ENCODE measurements at places on chromosomes 1 and 21. TPM values are rescaled to one million over a fixed set of nuclear protein-coding genes. Genes with fewer than 3 reads are reported as not detected.

The TMEM61 gene
- not detected for total RNA-seq

The PLA2G2D gene
- total RNA-seq: not detected

The CHI3L1 gene
- total RNA-seq: 0.95 TPM

The C2CD2 gene
- total RNA-seq: 15.3 TPM

The EPHA2 gene
- total RNA-seq: 40.9 TPM

The MROH7 gene
- 0.34 TPM for total RNA-seq

The MX2 gene
- total RNA-seq: 3.3 TPM

The ARHGEF16 gene
- total RNA-seq: 7.8 TPM

The BMP8B gene
- 0.24 TPM for total RNA-seq

The LAMC2 gene
- 0.46 TPM for total RNA-seq

The NRIP1 gene
- 45.9 TPM for total RNA-seq

The SH3D21 gene
- total RNA-seq: 6.1 TPM

The CACNA1S gene
- 0.12 TPM for total RNA-seq

The FALEC gene
- not detected for total RNA-seq

The TMEM81 gene
- 2.1 TPM for total RNA-seq

The SLAMF8 gene
- total RNA-seq: not detected

The LCE2C gene
- total RNA-seq: not detected

The NPR1 gene
- total RNA-seq: 0.19 TPM

The MUTYH gene
- total RNA-seq: 89.7 TPM

The FLG gene
- not detected for total RNA-seq

The SLC16A4 gene
- 0.56 TPM for total RNA-seq

The PUM1 gene
- 130 TPM for total RNA-seq

The SPOCD1 gene
- 1.4 TPM for total RNA-seq

The IGSF5 gene
- total RNA-seq: 0.60 TPM

The SDHB gene
- 61.2 TPM for total RNA-seq

The PTGER3 gene
- total RNA-seq: under 0.01 TPM

The GIPC2 gene
- not detected for total RNA-seq

The C1orf174 gene
- 31.3 TPM for total RNA-seq

The TPTE gene
- not detected for total RNA-seq

The CDC20 gene
- 261 TPM for total RNA-seq

The HES3 gene
- total RNA-seq: 22.2 TPM

The ARHGEF10L gene
- total RNA-seq: 20.3 TPM

The C1orf185 gene
- total RNA-seq: not detected

The MFSD2A gene
- 0.90 TPM for total RNA-seq

The TNNI3K gene
- total RNA-seq: 1.9 TPM

The SPATA46 gene
- not detected for total RNA-seq

The RGS8 gene
- total RNA-seq: 0.99 TPM

The GFI1 gene
- not detected for total RNA-seq

The MPC2 gene
- 33.6 TPM for total RNA-seq

The RGS18 gene
- total RNA-seq: not detected

The UBE2U gene
- total RNA-seq: not detected

The SFPQ gene
- 343 TPM for total RNA-seq

The RCAN1 gene
- total RNA-seq: 6.9 TPM

The CELA3A gene
- total RNA-seq: not detected

The UMODL1 gene
- 0.09 TPM for total RNA-seq

The HLCS gene
- total RNA-seq: 20.4 TPM

The ATP6V1G3 gene
- total RNA-seq: not detected

The RIPPLY3 gene
- total RNA-seq: 2.8 TPM

The POU3F1 gene
- 16.5 TPM for total RNA-seq

The KCNK2 gene
- total RNA-seq: 0.50 TPM

The TCHHL1 gene
- not detected for total RNA-seq
